ENCODE measurements at places on chromosomes 11 and 22. TPM values are rescaled to one million over a fixed set of nuclear protein-coding genes. Genes with fewer than 3 reads are reported as not detected.

- DNase-seq = no peak
These were observed 13.3 kb upstream of the PAX6 start for GRCh38 chr11:31824332-31824878.

GRCh38 chr11:126355324-126355925 lies at the start of gene ST3GAL4:
Gene ST3GAL4, plus strand, starts transcription at chr11:126355686. Its CDS starts 50,470 bp downstream, at chr11:126406156.
- peak; percentile 23 for DNase-seq

DNA sequence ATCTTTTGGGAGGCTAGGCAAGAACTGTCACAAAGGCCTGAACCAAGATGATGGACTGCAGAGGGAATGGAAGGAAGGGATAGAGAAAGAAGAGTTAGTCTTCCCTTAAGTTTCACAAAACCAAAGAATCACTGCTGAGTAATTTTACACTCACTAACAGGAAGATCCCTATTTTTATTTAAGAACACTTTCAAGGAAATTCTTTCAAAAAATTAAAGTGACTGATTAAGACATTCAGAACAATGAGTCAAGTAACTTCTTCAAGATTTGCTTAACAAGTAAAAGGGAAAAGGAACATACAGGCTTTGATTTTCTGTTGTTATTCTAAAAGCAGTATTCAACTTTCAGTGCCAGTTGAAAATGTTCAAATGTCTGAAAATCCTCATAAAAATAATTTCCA lies 3.1 kb downstream of the PITPNB start:
- DNase-seq = no peak

CTSF gene
- 45.5 TPM for total RNA-seq

- no peak for DNase-seq
These were observed 4.6 kb downstream of the ASCC2 start for GRCh38 chr22:29833392-29833965.

ANKK1 gene
- total RNA-seq = not detected

OR52I2 gene
- total RNA-seq = not detected

PICK1 gene
- total RNA-seq = 6.5 TPM

DNA sequence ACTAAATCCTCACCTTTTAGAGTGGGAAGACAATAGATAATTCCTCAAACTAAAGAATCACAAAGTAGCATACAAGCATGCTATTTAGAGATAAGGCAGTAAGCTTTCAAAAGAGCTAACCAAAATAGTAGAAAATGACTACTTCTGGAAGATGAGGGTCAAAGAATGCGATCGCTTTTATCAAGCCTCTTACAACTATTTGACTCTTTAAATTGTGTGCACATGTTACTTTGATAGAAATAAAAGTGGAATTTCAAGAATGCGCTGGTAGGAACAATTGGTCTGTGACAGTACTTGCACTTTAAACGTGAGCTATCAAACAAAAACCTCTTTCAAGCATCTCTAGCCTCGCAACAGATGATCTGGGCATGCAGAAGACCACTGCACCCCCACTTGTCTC lies 97.3 kb downstream of the COMMD9 start:
- DNase-seq = no peak

HEPN1 gene
- not detected for total RNA-seq

- DNase-seq = no peak
These were observed 44.1 kb downstream of the AP2A2 start for GRCh38 chr11:969651-970205.

GRCh38 chr22:49233507-49234100 lies 594.1 kb downstream of the BRD1 start:
- no peak for DNase-seq

DNA sequence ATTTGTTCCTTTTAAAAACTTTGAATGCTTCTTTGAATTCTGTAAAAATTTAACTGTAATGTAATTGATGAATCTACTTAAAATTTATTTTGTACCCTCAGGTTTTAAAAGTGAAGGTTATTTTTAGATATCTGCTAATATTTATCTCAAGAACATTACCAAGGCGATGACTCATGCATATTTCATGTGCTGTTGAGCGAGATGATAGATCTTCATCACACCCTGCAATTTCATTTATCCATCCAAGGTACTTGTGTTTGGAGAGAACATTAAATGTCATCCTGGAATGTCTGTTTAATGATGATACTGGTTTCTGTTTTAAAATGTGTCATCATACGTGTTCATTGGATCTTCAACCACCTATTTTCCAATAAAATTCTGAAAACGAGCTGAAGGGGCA lies 6.7 kb upstream of the OOSP4A start:
- no peak for DNase-seq

DNA sequence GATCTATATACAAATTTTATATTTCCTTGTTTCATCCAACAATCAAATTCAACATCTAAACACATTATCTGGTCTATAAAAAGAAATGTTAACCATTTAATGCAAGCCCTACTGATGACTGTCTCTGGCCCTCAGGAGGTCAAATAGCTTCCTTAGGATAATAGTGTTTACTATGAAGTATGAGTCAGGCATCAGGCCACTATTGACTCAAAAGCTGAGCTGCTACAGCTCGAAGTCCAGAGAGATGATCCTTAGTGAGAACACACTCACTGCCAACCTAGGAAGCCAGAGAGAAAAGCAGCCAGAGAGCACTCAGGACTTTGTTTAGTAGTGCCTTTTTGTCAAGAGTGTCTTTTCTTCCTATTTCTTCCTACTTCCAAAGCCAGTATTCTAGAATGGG lies 171.8 kb downstream of the SOX6 start:
- DNase-seq = peak; percentile 3
